ENCODE measurements at places on chromosomes 5 and 9. TPM values are rescaled to one million over a fixed set of nuclear protein-coding genes. Genes with fewer than 3 reads are reported as not detected.

The MGAT4B gene
- 253 TPM for total RNA-seq

The UGCG gene
- total RNA-seq = 16.4 TPM

The BTNL9 gene
- total RNA-seq = 0.88 TPM

The MYORG gene
- 4.2 TPM for total RNA-seq
